Naive B cell (primary cell): ENCODE measurements at places on chromosomes 6 and 20.

DNA sequence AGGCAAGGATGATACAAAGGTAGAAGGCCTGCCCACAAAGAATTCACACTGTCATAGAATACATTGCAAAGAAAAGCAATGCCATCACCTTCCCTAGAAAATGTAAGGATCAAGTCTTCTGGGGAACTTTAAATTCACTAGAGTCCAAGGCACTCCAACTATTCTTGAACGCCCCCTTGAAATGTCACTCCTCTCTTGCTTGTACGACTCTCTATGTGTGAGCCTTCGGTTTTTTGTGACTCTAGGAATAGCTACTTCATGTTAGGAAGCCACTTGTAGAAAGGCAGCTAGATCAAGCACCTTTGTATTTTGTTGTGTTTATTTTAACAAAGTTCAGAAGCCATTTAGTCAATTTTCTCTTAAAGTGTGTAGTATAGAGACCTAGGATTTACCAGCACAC lies 159.2 kb upstream of the ARID1B start:
- no peak for DNase-seq

GRCh38 chr6:100685747-100686146 lies 195.4 kb downstream of the ASCC3 start:
- DNase-seq = no peak

GRCh38 chr20:47557791-47558190 lies 56.1 kb downstream of the NCOA3 start:
- no peak for DNase-seq

DNA sequence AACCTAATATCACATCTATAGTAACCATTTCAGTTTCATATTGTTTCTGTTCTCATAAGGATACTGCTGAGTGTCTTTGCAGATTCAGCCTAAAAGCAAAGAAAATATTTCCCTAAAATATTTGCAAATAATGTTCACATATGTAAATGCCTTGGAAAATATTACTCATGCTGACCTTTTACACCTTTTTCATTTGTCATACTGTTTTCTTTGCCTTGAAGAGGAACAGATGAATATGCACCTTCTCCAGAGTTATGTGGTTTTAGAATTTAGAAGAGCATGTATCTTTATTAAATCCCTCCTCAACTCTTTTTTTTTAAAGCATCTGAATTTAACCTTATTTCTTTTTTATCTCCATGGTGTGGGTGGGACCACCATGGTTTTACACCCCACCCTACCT lies 32.5 kb downstream of the NDUFAF5 start:
- DNase-seq = no peak

- no peak for DNase-seq
Observed at GRCh38 chr20:49877386-49877921, 37.9 kb downstream of the SPATA2 start.

DNA sequence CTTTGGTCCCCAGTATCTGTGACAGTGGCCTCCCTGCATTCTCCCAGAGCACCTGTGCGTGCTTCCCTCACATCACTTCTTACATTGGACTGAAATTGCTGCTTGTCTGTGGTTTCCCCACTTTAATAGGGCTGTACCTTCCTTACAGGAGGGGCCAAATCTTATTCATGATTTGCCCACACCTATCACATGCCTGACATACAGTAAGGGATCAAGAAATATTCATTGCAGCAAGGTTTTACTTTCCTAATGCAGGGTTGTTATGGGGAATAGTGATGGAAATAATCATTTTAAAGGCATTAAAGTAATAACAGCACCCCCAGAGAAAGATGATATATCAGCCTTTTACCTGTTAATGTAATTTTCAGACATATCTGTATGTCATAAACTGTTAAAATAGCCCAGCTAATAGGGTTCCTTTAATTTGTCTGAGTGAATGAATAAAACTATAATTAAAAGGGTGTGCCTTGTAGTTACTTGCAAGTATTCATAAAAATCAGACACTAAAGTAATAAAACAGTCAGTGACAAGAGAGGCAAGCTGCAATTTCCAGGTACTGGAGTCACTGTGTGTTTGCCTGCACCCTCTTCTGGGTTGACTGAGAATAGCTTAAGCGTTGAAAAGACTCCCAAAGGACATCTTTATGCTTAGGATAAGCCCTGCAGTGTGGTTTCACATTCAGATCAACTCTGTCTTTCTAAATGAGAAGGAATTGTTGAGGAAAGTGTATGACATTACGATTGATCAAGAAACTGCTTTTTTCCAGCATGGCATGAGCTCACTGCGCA lies 182.7 kb downstream of the PHACTR1 start:
- DNase-seq = no peak

GRCh38 chr6:55033016-55033546 lies 141.2 kb upstream of the HCRTR2 start:
- DNase-seq = no peak

DNA sequence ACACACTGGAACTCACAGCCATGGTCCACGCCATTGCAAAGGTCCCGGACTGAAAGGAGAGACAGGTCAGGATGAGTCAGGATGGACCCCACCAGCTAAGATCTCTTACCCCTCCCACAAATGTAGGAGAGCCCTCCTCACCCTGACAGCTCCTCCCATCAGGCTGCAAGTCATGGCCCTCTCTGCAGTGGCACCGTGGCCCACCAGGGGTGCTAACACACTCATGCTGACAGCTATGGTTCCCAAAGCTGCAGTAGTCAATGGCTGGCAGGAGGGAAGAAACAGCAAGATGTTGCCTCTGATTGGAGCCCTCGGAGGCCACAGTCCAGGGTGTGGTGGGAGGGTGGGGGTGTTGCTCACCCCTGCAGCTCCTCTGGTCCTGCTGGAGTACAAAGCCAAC lies 5.7 kb upstream of the RBPJL start:
- DNase-seq = no peak

GRCh38 chr20:4999788-5000187 lies 1.5 kb downstream of the SLC23A2 start:
- no peak for DNase-seq

- no peak for DNase-seq
Observed at GRCh38 chr20:20793591-20793990, 81.1 kb upstream of the RALGAPA2 start.

DNA sequence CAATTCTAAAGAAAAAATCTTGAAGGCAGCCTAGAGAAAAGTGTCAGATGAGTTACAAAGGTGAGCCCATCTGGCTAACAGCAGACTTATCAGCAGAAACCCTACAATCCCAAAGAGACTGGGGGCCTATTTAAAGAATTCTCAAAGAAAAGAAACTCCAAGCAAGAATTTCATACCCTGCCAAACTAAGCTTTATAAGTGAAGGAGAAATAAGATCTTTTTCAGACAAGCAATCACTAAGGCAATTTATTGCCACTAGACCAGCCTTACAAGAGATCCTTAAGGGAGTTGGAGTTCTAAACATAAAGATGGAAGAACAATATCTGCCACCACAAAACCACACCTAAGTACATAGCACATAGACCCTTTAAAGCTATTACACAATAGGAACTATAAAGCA lies 24.9 kb upstream of the DEFB126 start:
- DNase-seq = no peak

GRCh38 chr20:43364001-43364400 lies 93.7 kb upstream of the SRSF6 start:
- DNase-seq = no peak

GRCh38 chr20:63454731-63455567 lies 17.5 kb downstream of the KCNQ2 start:
- no peak for DNase-seq

DNA sequence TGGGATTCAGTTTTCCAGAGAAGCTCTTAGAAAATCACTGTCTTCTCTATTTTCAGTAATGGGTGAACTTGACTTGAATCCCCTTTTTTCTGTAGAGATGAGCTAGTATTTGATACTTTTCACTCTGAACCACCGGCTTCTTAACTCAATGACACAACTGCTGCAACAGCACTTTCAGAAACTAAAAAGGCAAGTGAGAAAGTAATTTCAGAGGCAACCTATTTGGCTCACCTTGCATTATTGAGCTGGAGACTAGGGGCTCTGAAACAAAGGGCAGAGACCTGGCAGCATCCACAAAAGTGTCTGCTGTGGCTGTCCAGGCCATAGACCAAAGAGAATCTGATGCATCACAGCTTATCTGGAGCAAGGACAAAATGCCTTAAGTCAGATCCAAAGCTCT lies 289.8 kb upstream of the IRAK1BP1 start:
- DNase-seq = no peak

- DNase-seq = no peak
Observed at GRCh38 chr6:98831959-98832283, 2.5 kb upstream of the POU3F2 start.

DNA sequence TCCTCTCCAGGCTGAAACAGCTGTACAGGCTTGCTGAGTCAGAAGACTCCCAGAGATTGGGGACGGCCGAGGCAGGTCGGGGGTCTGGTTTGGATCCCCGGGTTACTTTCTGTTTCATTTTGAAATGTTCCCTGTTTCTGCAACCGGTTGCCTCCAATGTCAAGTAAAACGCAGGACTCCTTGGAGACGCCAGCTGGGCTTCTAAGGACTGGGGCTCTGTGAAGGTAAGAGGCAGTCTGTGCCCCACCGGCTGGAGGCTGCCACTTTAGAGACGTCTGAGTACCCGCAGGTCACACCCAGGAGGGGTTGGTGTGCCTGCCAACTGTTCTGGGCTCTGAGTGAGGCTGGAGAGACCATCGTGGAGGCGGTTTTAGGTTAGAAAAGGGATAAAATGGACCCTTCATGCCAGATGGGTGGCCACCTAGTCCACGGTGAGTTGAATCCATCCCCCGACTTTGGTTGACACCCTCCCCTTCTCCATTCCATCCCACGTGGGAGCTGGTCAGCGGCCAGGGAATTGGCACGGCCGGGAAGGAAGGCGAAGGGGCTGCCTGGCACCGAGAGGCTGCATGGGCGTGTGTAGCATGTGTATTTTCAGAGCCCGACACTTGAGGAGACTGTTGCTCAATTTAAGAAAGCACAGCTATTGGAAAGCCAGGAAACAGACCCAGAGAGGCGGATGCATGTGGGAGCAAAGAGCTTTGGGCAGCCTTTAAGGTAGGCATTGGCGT lies 240.9 kb downstream of the PHACTR1 start:
- DNase-seq = peak; percentile 11

- no peak for DNase-seq
Observed at GRCh38 chr6:168756009-168756634, 315.1 kb downstream of the SMOC2 start.

DNA sequence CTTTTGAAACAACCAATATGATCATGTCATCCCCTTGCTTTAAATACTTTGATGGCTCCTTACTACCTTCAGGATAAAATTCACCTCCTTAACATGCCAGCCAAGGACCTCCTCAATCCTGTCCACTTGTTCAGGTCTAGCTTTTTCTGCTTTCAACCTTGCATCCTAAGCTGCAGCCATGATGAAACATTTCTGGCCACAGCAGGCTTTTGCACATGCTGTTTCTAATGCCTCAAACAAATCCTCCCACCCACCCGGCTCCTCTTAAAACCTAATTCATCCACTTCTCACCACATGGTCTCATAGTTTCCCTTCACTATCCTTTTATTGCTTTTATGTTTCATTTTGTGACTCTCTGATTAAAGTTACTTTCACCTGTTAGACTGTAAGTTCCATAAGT lies 124.6 kb downstream of the MYB start:
- DNase-seq = no peak

DNA sequence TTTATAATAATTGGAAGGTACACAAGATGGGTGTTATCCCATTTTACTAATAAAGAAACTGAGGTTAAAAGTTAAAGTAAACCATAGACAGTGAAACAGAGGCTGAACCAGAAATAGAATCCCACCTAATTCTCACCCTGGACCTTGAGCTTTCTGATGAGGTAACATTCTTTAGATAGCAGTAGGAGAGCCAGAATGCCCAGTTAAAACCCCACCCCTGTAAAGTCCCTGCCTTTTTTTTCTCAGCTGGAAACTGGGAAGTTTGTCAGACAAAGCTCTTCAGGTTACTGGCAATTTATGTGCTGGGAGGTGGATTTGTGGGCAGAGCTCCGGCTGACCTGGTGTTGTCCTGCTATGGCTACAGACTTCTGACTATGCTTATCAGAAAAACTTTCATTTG lies 1.9 kb upstream of the MCHR2 start:
- no peak for DNase-seq

- no peak for DNase-seq
Observed at GRCh38 chr6:96675597-96675996, 112.7 kb downstream of the FHL5 start.

GRCh38 chr6:11804701-11805100 lies 26.1 kb upstream of the ADTRP start:
- DNase-seq = no peak

GRCh38 chr6:46419576-46420002 lies 71.7 kb downstream of the RCAN2 start:
- no peak for DNase-seq

DNA sequence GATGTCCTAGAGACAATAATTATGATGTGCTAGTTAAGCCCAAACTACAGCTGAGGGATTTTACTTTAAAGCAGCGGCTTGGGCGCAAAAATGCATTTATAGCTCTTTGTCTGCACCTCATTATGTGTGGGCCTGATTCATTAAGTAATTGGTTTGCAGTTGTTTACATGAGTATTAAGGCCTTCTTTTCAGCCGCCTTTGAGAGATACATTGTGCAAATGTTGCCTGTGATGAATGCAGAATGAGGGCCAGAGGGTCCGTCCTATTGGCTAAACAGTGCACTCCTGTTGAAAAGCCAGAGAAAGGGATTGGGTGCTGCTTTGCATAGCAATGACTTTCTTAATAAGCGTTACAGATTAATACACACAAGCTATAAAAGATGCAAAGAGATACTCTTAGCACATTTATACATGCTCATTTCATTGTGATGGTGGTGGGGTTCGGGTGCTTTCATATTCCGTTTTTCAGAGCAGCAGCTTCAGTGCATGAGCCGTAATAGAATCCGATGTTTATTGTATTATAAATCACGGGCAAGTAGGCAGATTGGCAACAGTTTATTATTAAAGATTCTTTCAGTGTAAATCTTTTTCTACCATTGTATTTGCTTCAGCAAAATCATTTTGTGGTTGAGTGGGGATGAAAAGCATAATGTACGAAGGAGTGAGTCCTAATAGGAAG lies 68.2 kb upstream of the XRN2 start:
- no peak for DNase-seq

DNA sequence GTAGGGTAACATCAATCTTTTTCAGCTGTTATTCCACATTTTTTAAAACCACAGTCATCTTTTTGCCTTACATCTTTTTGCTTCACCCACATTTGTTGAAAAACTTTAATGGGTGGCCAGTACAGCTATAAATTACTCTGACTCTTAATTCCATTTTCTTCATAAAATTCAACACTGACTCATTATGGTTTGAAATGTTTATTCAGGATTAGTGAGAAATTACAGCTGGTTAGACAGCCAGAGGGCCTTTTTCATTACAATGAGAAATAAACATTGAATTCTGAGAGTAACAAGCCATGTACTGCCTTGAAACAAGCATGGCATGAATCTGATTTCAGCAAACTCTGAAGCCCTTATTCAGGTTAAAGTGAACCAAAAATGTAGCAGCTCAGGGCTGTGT lies 19.5 kb downstream of the NDUFAF4 start:
- DNase-seq = no peak

GRCh38 chr6:154824076-154824475 lies 90.9 kb downstream of the SCAF8 start:
- DNase-seq = no peak

GRCh38 chr20:21302664-21303060 lies 469 bp upstream of the XRN2 start:
- no peak for DNase-seq
